OCI-LY7 (cell line): ENCODE measurements at places on chromosomes 16 and 17. TPM values are rescaled to one million over a fixed set of nuclear protein-coding genes. Genes with fewer than 3 reads are reported as not detected.

DNA sequence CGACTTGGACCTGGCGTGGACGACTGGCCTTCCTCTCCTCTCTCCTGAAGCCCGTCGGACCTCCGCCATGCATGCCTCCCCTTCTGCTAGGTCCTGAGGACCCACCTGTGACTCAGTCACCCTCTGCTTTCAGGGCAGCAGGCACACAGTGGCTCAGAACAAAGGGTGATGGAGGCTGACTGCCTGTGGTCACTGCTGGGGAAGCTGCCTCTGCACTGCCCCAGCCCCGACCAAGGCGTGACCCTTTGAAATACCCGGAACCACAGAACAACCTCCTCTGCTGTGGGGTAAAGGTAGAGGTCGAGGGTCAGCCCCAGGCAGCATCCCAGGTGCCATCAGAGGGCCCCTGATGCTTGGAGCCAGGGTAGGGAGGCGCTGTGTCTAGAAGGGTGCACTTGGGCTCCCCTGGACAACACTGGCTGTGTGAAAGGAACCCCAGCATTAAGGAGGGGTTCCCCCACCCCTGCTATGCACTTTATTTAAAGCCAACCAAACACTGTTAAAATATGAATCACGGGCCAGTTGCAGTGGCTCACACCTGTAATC, 12.5 kb upstream of the SLC4A1 start:
- no peak for DNase-seq

DNA sequence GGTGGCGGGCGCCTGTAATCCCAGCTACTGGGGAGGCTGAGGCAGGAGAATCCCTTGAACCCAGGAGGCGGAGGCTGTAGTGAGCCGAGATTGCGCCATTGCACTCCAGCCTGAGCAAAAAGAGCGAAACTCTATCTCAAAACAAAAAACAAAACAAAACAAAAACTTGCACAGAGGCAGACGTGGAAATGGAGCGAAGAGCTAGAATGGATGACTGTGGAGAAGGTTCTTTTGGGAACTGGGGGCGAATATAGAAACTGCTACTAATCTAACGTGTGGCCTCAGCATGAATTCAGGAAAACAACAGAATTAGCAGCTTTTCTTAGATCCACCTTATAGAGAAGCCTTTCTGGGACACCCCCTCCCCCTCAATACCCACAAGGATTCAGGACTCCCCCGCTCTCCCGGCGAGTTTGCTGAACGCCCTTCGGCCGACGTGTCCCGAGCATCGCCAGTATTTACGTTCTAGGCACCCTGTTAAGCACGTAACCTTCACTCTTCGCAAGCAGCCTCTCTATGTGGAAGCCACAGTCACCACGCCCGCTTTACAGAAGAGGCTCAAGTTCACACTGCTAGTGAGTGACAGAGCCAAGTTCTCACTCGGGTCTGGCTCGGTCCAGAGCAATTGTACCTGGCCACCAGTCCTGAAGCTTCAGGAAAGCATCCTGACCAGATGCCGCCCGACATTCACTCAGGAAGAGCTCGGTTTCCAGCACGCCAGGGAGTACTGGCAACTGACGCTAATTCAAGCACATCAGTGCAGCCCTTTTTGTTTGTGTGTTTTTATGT, 13.3 kb upstream of the ABR start:
- no peak for DNase-seq

DNA sequence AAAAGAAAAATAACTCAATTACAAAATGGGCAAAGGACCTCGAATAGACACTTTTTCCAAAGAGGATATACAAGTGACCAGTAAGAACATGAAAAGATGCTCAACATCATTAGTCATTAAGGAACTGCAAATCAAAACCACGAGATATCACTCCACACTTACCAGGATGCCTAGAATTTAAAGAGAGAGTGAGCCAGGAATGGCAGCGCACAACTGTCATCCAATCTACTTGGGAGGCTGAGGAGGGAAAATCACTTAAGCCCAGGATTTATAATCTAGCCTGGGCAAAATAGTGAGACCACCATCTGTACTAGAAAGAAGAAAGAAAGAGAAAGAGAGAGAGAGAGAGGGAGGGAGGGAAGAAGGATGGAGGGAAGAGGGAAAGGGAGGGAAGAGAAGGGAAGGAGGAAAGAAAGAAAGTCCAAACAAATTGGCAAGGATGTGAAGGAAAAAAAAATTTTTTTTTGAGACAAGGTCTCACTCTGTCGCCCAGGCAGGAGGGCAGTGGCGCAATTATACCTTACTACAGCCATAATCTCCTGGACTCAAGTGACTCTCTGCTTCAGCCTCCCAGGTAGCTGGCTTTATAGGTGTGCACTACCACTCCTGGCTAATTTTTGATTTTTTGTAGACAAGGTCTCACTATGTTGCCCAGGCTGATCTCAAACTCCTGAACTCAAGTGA, 22.6 kb downstream of the TBX2 start:
- DNase-seq = no peak

- DNase-seq = no peak
Observed at GRCh38 chr16:54444851-54445458, 158.4 kb upstream of the IRX3 start.

GRCh38 chr16:9681508-9681907, 500.7 kb downstream of the GRIN2A start:
- no peak for DNase-seq

DNA sequence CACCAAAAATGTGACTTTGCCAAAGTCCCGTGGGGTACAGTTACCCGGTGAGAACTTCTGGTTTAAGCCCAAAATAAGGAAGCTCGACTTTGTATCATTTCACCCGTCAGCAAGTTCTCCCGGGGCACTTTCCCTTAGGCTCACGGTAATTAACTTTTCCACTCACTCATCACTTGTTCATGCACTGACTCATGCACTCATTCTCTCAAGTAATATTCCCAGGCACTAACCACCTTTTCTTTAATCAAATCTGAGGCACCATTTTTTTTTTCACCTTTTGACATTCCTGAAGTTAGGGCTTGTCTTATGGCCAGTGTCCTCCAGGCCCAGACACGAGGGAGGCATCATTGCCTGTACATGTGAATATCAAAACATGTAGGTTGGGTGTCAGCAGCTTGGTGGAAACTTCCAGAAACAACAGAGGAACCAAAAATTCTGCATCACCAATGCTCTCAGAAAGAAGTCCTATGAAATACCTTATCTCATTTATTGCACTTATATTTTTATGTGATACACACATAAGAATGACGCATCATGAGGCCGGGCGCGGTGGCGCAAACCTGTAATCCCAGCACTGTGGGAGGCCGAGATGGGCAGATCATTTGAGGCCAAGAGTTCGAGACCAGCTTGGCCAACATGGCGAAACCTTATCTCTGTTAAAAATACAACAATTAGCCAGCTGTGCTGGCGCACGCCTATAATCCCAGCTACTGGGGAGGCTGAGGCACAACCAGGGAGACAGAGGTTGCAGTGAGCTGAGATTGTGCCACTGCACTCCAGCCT, 36.1 kb upstream of the ATP2C2 start:
- no peak for DNase-seq

OR3A2 gene
- not detected in 2 replicates for total RNA-seq

GPR179 gene
- total RNA-seq = 0.06 and 1.1 TPM in 2 replicates

IKZF3 gene
- total RNA-seq = 125 and 134 TPM in 2 replicates

ASIC2 gene
- total RNA-seq = not detected in 2 replicates
